ENCODE measurements at places on chromosomes 13 and 19. TPM values are rescaled to one million over a fixed set of nuclear protein-coding genes. Genes with fewer than 3 reads are reported as not detected.

HIPK4 gene
- not detected for total RNA-seq

EMC10 gene
- 75.0 TPM for total RNA-seq

OR7G1 gene
- total RNA-seq, result not detected

GSX1 gene
- not detected for total RNA-seq

CRX gene
- total RNA-seq, result not detected

DNA sequence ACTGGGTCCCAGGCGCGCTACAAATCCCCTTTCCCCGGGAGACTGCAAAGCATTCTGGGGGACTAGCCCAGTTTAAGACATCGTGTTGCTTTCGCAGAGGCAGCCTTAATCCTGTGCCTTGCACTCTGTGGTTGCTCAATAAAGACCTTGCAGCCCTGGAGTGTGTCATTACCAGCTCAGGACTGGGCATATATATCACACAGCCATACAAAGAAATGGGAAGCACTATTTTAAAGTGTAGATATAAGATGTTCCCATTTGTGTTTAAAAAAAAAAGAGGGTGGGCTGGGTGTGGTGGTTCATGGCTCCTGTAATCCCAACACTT is 11.1 kb downstream of the NAPA start:
- no peak for ATAC-seq

GRCh38 chr13:95656386-95657015 is 12.0 kb upstream of the DZIP1 start:
- ATAC-seq, result no peak

- ATAC-seq, result no peak
Measured at GRCh38 chr13:103945836-103946235, 879.6 kb upstream of the SLC10A2 start.

DNA sequence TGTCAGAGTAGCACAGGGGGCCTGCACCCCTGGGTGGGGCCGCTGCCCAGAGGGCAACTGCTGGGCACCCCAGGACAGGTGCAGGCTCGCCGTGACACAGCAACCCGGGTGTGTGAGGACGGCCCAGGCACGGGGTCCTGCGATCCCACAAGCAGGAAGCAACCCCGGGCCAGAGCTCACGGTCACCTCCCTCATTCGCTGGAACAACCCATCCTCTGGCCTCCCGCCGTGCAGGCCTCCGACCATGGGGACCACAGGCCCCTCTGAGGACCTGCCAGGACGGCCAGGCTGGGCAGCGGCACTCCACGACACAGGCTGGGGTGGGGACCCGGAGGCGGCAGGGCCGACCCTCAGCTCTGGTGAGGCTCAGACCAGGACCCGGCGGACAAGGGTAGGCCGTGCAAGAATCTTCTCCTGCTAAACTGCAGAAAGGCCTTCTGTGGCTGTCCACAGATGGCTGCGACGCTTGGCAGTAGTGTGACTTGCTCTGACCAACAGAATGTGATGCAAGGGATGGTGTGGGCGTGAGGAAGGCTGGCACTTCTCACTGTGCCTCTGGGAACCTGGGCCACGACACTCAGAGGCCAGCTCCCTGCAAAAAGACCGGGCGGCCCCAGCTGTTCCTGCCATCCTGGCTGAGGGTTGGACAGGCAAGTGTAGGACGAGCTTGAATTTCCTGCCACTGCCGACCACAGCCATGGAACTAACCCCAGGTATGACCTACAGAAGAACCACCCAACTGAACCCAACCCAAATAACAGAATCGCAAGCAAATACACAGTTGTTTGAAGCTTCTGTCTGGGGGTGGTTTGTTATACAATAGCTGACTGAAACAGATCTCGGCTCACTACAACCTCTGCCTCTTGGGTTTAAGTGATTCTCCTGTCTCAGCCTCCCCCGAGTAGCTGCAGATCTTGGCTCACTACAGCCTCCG is 26.5 kb downstream of the PIP5K1C start:
- ATAC-seq, result no peak

DNA sequence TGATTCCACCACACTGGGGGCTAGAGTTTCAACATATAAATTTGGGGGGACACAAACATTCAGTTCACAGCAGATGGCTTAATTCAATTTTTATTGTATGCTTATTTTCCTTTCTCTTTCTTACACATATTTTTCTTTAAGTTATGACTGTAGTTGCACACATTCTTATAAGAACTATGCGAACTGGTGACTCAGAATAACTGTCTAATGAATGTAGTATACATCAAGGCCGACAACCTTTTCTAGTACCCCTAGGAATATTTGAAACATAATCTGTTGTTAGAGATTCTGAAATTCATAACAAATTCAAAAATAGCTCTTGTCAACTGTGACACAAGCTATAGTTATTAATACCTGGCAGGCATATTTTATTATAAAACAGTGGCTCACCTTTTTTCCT is 695.6 kb downstream of the PCDH9 start:
- no peak for ATAC-seq

GRCh38 chr13:97280478-97280877 is 58.3 kb downstream of the MBNL2 start:
- ATAC-seq, result no peak

DNA sequence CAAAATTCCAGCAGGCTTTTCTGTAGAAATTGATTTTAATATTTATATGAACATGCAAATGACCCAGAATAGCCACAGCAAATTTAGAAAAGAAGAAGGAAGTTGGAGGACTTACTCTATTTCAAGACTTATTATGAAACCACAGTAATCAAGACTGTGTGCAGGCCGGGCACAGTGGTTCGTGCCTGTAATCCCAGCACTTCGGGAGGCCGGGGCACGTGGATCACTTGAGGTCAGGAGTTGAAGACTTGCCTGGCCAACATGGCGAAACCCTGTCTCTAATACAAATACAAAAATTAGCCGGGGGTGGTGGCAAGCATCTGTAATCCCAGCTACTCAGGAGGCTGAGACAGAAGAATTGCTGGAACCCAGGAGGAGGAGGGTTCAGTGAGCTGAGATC is 6.0 kb upstream of the FFAR2 start:
- no peak for ATAC-seq

DNA sequence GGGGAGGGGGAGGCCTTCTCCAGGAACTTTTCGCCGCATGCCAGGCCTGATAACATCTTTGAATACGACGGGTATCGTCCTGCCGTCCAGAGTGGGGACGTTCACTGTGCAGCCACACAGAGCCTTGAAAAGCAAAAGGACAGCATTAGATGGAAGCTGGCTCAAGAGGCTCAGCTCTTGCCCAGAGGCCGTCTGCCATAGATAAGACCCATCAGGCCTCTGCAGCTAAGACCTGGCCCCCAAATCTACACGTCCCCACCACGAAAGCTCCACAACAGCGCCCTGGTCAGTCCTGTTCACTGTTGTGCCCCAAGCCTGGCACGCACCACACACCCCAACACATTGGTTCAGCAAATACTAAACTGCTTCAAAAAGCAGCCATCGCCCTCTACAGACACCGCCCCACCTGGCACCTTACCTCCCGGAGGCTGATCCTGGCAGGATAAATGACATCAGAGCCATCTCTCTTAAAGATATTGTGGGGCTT is 2.1 kb downstream of the DNAJB1 start:
- ATAC-seq, result no peak

DNA sequence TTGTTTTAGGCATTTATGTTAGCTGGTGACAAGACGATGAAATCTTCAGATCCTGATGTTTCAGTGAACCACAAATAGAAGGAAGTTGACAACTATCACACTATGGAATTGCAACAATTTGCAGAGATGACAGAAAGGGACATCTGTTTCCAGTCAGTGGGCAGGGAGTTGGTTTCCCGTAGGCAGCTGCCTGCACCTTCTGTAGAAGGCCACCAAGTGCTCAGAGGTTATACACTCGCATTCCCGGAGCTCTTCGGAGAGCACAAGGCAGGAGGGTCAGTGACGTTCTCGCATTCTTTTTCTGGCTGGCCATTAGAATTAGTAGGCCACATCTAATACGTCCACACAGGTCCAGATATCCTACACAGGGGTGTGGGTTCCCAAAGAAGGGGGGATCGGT is 129.4 kb downstream of the SHISA2 start:
- no peak for ATAC-seq

DNA sequence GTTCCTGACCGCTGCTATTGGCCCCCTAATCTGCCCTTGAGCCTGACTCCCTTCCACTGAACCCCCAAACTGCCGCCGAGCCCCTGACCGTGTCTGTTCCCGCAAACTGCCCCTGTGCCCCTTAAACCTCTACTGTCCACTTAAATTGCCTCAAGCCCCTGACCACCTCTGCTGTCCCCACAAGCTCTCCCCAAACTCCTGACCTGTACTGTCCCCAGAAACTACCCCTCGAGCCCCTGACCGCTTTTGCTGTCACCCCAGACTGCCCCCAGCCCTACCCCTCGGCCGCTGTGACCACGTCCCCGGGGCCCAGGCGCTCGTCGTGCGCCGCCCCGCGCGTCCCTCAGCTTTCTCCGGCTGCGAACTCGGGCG is 382 bp downstream of the ZNF77 start:
- no peak for ATAC-seq

GRCh38 chr13:98873377-98874028 is 104.4 kb downstream of the DOCK9 start:
- ATAC-seq, result no peak

GRCh38 chr13:34767778-34768177 is 174.3 kb upstream of the NBEA start:
- no peak for ATAC-seq

All from gastroesophageal sphincter (tissue), 4 donors.